ENCODE measurements at places on chromosomes 12 and 14.

GRCh38 chr14:94113073-94113472 lies 2.5 kb downstream of the IFI27 start:
- no peak for DNase-seq

- no peak for DNase-seq
Measured at GRCh38 chr12:590206-590750, 73.0 kb downstream of the NINJ2 start.

DNA sequence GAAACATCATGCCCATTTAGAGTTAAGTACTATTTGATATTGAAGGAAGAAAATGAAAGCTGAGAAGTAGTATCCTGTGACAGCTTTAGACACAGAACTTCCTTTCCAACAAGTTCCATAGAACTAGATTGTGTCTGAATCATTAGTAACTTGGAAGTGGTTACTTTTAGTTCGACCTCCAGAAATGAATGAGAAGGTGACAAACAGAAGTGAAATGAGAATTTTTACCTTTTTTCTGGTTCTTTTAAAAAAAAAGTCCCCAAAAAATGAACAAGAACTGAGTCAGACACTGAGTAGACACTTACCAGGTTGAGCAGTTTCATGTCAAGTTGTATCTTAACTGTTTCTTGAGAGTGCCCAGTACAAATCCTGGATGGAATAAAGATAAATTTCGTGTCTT lies 3.0 kb downstream of the ATP6V0A2 start:
- no peak for DNase-seq

- no peak for DNase-seq
Measured at GRCh38 chr14:93734086-93734822, 54.0 kb downstream of the PRIMA1 start.

DNA sequence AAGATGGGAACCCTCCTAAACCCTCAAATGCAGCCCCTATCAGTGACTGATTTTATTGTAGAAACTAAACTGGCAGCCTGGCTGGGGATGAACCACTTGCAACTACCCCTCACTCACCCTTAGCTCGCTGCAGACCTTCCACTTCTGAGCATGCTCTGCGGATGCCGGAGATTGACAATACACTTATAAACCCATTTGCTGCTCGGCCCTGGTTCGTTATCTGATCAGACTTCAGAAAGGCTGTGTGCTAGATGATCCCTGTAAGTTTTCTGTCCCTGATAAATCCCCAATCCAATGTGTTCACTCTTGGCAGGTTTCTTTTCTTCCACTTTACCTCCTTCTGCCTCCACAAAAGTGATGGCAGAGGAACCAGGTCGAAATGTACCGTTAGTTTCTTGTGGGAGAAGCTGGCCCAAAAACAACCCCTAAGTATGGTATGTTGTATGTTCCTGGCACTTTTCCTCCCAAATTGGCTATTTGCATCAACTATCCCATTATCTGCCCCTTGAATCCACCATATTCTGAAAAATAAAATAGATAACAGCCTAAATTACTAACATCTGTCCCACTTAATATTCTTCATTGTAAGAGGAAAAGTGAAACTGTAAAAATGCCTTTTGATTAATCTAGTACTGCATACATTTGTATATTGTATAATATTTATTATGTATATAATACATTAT lies 18.8 kb downstream of the RPH3A start:
- no peak for DNase-seq

GRCh38 chr12:47408171-47408871 lies 297.5 kb downstream of the RPAP3 start:
- peak; percentile 46 for DNase-seq

- DNase-seq = no peak
Measured at GRCh38 chr12:47778881-47779280, 5.8 kb downstream of the SLC48A1 start.

GRCh38 chr14:83632375-83632774 lies 1897.6 kb upstream of the FLRT2 start:
- DNase-seq = no peak

DNA sequence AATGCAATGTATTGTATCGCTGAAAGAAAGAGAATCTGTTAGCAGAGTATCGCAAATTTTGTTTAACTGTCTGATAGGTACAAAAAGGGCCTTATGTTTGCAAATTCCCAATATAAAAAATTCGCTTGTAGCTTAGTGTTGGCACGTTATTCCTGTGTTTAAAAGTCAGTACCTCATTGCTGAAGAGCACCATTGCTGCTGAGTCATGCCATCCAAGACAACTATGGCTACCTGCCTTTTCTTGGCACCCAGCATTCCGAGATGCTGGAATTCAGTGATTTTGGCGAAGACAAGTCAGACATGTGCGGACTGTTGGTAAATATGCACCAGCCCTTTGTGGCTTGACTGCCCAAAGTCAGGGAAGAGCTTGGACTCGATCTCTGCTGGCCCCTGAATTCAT lies 149.5 kb upstream of the EEA1 start:
- no peak for DNase-seq

DNA sequence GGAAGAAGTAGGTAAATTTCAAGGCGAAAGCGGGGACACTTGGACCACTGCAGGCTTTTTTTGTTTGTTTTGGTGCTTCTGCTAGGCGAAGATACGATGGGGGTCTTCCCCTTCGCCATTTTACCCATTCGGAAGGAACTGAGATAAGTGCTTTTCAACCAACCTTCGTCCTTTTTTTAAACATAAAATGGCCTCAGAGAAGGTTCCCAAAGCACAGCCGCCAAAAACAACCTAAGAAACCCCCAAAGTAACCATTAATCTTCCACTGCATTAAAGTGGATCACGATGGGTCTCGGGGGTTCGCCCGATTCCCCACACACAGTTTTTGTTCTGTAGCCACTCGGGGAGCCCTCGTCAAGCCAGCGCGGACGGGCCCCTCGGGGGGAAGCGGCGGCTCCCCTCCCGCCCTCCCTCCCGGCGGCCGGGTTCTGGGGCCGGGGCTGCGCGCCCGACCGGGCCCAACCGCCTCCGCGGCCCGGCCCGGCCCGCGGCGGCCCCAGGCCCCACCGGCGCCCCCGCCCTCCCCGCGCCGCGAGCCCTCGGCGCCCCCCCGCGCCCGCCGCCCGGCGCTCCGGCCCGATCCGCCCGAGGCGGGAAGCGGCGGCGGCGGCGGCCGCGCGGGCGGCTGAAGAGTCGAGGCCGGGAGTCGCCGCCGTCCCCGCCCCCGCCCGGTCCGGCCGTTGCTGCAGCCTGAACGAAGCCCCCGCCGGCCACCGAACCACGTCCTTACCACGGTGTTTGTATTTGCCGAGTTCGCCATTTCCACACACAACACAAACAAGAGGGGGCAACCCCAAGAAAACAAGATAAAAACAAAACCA lies 790 bp downstream of the GTF2A1 start:
- DNase-seq = peak; percentile 57

DNA sequence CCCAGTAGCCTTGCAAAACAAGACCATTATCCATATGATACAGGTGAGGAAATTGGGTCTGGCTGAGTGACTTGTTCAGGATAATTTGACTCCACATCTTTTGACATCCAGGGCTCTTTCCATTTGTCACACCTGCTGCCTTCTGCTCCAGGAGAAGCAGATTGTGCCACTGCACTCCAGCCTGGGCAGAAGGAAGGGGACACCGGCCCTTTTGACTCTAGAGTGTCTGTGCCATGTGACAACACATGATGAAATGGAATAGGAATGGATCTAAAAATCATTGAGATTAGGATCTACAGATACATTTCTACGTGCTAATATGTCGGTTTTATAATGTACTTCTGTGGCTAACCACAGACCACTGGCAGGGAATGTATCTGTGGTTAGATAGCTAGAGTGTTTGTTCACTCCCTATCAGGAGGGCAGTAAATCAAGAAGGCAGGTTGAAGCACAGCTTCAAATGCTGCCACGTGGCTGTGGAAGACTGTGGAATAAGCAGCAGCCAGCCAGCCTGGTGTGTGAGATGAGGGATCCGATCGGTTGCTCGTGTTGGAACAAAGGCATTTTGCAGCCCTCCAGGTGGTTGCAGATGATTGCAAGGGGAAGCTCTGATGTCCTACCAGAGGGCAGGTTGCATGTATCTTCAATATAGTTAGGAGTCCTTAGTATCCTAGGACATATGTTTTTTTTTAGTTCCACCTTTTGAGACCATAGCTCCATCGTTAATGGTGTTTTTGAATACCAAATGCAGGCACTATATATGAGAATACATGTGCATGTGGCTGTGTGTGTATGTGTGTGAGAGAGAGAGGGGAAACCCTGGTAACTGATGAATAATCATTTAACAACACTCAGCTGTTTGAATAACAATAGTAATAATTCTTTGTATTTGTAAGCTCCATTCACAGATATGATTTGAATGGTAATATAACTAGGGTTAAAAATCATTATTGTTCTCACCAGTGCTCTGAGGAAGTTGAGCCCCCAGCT lies 28.6 kb downstream of the EML1 start:
- no peak for DNase-seq

DNA sequence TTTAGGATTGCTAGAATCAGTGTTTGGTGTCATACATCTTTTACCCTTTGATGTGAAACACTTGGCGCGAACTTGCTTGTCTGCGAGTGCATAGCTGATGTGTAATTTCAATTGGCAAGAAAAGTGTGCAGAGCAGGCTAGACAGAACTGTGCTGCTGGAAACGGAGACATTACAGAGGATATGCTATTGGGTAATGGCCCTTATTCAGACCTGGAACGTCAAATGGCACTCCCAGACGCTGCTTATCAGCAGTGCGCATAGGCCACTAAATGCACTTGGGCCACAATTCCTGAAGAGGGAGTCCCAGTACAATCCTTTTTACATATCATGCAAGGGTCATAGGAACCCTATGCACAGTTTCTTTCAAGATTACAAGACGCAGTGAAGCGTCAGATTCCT lies 15.7 kb upstream of the SLC10A1 start:
- DNase-seq = no peak

DNA sequence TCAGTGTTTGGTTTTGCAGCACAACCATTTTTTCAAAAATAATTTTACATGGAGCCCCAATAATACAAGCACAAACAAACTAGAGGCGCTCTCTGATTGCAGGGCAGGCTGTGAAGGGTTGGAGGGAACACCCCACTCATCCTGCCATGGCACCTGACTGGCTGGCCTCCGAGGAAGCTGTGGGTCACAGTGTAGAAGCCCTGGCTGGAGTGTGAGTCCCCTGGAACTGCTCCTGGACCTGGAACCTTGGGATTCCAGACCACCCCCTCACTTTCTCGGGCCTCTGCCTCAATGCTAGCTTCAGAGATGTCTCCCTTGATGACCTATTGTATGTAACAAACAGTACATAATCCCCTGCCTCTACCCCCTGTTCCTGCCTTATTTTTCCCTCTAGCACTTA lies 14.8 kb upstream of the SERPINA12 start:
- DNase-seq = no peak

GRCh38 chr12:57840726-57841125 lies 5.8 kb downstream of the CTDSP2 start:
- DNase-seq = no peak

GRCh38 chr12:57240066-57240921 lies 10.7 kb downstream of the STAC3 start:
- peak; percentile 71 for DNase-seq

GRCh38 chr12:92378682-92379479 lies 233.2 kb upstream of the BTG1 start:
- no peak for DNase-seq

- DNase-seq = no peak
Measured at GRCh38 chr14:88188745-88189416, 134.2 kb downstream of the KCNK10 start.

DNA sequence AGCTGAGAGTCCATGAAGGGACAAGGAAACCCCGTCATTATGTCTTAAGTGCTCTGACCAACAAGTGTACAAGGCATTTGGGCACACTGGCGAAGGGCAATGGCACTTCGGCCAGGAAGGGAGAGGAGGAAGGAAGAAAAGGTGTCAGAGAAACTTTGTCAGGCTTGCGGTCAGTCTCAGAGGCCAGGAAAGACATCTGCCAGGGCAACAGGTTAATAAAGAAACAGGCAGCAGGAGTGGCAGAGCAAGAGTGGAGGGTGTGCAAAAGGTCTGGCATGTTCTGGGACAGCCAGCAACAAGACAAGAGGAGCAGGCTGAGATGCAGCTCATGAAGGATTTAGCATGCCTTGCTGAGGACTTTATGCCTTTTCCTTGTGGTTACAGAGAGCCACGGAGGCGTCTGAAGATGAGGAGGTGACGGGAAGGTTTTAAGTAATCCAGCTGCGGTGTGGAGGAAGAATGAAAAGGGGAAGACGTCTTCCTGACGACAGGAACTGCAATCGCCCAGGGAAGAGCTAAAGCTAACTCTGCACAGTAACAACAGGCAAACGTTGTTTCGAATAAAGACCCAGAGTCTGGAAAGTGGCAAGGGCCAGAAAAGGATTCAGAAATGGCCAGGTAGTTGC lies 13.1 kb downstream of the APPL2 start:
- DNase-seq = no peak

GRCh38 chr12:50057000-50057841 lies at the start of gene ASIC1:
Gene ASIC1 (plus strand): TSS chr12:50057596. CDS start chr12:50058767, 1,171 bp downstream.
- peak; percentile 44 for DNase-seq

GRCh38 chr12:29198901-29199300 lies 49.8 kb downstream of the FAR2 start:
- DNase-seq = no peak

DNA sequence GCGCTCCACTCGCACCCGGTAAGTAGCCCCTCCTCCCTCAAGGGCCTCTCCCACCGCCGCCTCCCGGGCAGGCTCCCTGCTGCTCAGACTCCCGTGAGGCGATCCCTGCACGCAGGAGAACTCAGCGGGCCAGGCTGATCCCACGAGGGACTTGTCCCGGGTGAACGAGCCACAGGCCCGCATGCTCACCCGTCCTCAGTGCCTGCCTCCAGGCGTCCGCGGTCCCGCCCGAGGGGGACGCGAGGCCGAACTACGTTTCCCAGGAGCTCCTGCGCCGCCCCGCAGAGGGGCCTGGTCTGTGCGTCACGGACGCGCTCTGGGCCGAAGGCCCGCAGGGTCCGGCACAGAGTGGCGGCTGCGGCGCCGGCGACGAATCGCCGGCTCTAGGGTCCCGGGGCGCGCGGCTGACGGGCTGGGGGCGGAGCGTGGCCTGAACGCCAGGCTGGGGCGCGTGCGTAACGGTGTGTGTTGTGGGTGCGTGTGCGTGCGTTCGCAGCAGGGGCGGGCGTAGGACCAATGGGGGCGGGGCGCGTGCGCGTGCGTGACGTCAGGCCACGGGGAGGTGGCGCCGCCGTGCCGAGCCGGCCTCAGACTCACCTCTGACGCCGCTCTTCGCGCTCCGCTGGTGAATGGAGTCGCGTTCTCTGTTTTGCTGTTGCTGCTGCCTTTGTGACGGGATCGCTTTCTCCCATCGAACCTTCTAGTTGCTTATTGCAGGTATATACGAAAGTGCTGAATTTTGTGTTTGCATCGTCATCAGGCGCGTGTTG lies at the start of the genes ZNF10 and ZNF891:
Gene ZNF10, plus strand, starts transcription at position 590 of the 770 bp plus-strand sequence. CDS start 13,866 bp downstream, outside the sequence.
Gene ZNF891, minus strand, starts transcription at position 237 of the 770 bp plus-strand sequence. CDS start 8,356 bp downstream, outside the sequence.
- DNase-seq = peak; percentile 99

GRCh38 chr12:67804168-67804567 lies 155.6 kb downstream of the DYRK2 start:
- no peak for DNase-seq

- no peak for DNase-seq
Measured at GRCh38 chr14:23556700-23557440, 799 bp downstream of the THTPA start.

GRCh38 chr14:95480109-95480886 lies 36.2 kb downstream of the SYNE3 start:
- DNase-seq = no peak

- DNase-seq = no peak
Measured at GRCh38 chr14:67965696-67966095, 146.1 kb downstream of the RAD51B start.
